ENCODE measurements at places on chromosomes 3 and 15. TPM values are rescaled to one million over a fixed set of nuclear protein-coding genes. Genes with fewer than 3 reads are reported as not detected.

DNA sequence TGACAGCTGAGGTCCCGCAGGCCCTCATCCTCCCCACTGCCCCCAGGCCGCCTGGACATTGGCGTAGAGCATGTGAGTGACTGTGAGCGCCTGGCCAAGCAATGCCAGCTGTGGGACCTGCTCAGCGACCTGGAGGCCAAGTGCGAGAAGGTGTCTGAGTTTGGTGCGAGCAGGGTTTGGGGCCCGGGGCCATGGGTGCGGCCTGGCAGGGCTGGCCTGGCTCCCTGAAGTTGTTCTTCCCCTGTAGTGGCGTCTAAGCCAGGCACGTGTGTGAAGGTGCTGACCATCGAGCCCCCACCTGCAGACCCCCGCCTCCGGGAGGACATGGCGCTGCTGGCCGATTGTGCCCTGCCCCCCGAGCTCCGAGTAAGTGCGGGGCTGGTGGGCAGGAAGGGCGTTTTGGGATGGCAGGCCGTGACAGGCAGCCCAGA is 4.2 kb downstream of the ABTB1 start:
- DNase-seq, result no peak

GRCh38 chr3:12423131-12423530 is 61.1 kb upstream of the TSEN2 start:
- no peak for DNase-seq

TM6SF1 gene
- total RNA-seq, result 2.9 TPM

ZPLD1 gene
- 0.09 TPM for total RNA-seq

ADIPOQ gene
- not detected for total RNA-seq

GPR62 gene
- 0.05 TPM for total RNA-seq

ECE2 gene
- not detected for total RNA-seq

DNA sequence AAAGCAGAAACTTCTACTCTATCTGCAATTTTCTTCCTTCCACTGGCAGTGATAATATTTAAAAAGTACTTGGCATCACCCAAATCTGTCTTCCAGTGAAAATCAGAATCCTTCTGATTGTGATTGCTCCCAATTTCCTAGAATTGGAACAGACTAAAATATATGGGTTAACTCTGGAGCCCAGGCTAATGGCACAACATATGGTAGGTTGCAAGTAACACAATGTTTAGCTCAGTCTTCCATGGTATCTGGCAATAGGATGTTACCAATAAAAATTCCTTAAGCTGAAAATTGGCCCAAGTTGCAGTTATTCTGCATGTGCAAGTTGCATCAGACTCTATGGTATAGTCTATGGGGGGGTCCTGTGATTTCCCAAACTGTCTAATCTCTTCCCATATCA is 273.5 kb upstream of the ADAMTS9 start:
- no peak for DNase-seq

ROBO2 gene
- total RNA-seq, result 9.3 TPM

TEX9 gene
- 5.0 TPM for total RNA-seq

DNA sequence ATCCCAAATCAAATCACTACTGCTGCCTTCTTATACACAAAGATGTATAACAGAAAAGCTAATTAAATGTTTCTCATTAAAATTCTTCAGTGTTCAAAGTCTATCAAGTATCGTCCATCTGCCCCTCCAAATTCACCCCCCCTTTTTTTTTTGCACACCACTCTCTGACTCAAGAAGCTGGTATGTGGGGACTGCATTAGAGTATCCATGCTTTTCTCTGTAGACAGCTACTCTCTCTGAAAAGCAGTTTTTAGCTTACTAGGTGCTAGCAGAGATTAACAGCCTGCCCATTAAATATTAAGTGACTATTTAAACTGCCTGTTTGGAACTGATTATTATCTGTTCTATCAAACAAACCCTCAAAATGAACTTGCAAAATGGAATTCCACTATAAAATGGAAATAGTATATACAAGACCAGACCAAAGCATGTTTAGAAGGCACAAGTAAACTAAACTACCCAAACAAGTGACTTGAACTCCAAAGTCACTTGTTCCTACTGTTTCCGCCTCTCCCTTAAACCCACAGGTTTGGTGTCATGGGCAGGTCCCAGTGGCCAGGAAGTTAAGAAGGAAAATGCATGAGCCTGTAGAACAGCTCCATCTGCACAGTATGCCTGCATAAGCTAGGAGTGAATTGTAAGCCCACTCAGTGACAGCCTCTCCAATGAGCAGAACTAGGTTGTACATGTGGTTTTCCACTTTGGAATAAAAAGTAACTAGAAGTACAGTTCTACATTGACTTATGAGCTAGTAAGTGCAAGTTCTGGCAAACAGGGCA is 32.5 kb downstream of the GBE1 start:
- DNase-seq, result no peak

- no peak for DNase-seq
These were observed 112.4 kb downstream of the CD47 start for GRCh38 chr3:107978131-107979055.

Data from thymus (tissue), 14 donors.